CD4-positive, alpha-beta memory T cell (primary cell): ENCODE measurements at places on chromosomes 1 and 21.

DNA sequence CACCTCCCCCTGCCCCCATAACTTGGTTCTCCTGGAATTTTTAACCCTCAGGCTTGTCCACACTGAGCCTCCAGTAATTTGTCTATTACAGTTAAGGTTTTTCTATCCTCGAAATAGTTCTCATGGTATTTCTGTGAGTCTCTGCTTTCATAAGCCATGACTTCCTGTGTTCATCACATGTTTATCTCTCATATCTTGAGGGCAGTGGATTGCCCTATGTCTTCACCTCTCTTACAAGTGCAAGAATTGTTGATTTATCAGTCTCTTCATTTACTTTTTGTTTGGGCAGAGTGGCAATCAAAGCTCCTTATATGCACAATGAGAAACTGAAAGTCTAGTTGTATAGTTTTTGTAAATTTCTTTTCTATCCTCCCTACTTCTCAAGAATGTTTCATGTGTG, 328.4 kb downstream of the PLA2G4A start:
- DNase-seq = no peak

DNA sequence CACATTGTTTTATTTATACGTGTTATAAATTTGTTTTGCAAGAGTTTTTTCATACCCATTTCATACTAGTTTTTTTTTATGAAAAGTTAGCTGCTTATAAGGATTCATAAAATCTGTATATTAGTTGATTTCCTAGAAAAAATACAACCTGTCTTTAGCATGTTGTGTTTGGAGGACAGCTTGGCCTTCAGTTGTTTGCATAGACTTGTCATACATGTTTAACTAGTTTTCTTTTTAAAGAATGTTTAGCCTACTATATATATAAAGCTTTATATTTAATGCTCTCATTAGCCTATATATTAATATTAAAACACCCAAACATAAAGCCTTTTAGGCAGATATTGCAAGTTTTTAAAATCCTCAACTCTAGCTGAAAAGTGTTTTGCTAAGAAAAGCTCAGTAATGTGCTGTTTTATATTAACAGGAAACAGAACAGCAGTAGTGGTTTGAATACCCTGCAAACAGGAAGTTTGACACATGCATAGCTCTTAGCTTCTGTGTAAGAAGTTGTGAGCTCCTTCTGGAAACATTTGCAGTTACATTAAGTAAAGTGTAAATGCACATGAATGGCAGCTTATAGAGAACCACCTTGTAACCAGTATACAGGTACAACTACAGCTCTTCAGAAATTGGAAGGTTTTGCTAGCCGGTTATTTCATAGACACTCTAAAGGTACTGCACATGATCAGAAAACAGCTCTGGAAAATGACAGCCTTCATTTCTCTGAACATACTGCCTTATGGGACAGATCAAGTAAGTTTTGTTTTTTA, at the start of gene PRKACB:
PRKACB (plus strand) TSS at position 476 of the 770 bp plus-strand sequence; CDS start at position 567, 91 bp downstream.
- peak; percentile 68 for DNase-seq

GRCh38 chr1:108016451-108016920, 51.5 kb upstream of the VAV3 start:
- DNase-seq = no peak

DNA sequence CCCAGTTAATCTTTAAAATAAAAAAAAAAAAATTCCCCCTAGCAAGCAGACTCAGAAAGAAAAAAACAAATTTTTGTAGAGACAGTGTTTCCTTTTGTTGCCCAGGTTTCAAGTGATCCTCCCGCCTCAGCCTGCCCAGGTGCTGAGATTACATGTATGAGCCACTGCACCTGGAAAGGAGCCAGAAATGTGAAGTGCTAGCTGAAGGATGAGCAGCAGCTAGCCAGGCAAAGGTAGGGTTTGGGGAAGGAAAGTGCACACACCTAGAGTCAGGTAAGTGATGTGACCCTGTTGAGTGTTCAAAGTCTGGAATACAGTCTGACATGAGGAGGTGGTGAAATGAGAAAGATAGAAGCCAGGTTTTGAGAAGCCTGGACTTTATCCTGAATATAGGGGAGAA, 1.7 kb downstream of the AKR1A1 start:
- no peak for DNase-seq
